ENCODE measurements at places on chromosomes 12 and 14. TPM values are rescaled to one million over a fixed set of nuclear protein-coding genes. Genes with fewer than 3 reads are reported as not detected.
A peak's percentile ranks its signal among the peaks of the same experiment; 100 is the strongest.

FAM186B gene
- total RNA-seq = 0.59 TPM

KCNA1 gene
- 1.3 TPM for total RNA-seq

KRT7 gene
- total RNA-seq = 358 TPM

FLVCR2 gene
- total RNA-seq = 4.6 TPM

SRRM4 gene
- total RNA-seq = not detected

OTX2 gene
- not detected for total RNA-seq

TTC9 gene
- total RNA-seq = 7.5 TPM

LHX5 gene
- total RNA-seq = not detected

DNA sequence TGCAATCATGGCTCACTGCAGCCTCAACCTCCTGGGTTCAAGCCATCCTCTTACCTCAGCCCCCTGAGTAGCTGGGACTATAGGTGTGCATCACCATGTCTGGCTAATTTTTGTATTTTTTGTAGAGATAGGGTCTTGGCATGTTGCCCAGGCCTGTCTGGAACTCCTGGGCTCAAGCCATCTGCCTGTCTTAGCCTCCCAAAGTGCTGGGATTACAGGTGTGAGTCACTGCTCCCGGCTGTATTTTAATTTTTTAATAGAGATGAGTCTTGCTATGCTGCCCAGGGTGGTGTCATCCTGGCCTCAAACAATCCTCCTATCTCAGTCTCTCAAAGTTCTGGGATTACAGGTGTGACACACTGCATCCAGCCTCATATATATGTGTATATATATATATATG, 31.7 kb upstream of the GPRC5A start:
- DNase-seq = no peak

DNA sequence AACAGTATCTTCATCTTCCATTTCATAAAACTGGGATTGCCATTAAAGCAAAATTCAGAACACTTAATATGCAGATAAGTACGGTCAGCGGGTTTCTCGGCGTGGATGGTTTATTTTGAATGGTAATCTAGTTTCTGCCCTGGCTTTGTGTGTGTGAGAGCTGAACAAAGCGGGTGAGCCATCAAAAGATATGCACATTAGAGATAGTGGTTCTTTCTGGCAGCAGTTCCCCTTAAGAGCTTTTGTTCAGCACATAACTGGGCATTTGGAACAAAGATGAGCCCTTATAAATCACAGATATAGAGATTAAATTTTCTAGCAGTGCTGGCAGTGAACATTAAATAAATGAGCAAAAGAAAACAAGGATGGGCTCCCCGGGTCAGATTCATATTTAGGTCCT, 207.5 kb downstream of the CALM1 start:
- DNase-seq = no peak

DNA sequence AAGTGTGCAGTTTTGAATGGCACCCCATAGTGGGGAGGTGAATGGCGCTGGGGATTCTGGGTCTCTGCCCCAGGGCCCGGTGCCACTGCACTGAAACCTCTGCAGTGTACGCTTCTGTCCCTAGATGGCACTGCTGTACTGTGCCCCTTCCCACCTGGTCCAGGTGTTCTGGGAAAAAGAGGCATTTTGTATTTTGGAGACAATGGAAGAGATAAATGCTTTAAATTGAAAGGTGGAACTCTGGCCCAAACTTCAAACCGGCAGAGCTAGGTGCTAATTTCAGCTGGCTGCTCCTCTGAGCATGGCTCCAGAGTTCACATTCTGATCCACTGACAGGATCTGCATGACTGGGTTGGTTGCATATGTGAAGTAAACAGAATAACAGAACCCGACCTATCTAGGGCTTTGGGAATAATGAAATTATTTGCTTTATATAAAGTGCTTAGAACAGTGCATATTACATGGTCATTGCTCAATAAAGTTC, 52.2 kb downstream of the KRT80 start:
- peak; percentile 60 for DNase-seq

DNA sequence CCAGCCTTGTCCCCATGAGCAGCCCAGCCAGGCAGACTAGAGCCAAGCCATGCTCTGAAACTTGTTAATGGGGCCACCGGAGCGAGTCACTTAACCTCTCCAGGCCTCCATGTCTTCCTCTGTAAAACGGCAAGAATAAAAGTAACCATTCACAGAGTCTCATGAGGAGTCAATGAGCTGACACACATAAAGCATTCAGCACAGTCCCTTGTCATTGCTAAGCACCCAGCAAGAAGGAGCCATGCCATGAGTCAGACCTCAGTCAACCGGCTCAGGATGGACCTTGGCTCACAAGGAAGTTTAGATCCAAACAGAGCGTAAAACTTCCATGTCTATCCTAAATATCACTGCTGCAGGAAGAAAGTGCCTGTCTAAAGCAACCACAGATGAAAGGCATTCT, 10.6 kb downstream of the FICD start:
- DNase-seq = no peak

- DNase-seq = no peak
Observed at GRCh38 chr14:31927348-31927832, 149.7 kb upstream of the ARHGAP5 start.

DNA sequence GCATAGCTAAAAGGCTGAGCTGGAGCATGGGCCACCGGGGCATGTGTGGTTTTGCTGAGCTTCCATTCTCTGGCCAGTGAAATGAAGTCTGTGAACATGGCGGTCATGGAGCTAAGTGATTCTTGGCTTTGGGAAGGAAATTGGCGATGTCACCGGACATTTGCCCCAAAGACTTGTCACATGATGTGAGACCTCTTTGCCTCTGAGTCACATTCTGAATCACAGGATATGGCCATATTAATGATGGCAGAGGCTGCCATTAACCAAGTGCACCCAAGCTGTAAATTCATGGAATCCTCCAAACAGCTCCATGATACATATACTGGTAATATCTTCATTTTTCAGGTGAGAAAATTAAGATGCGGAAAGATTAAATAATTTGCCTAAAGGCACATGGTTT, 27.4 kb upstream of the BATF start:
- no peak for DNase-seq

DNA sequence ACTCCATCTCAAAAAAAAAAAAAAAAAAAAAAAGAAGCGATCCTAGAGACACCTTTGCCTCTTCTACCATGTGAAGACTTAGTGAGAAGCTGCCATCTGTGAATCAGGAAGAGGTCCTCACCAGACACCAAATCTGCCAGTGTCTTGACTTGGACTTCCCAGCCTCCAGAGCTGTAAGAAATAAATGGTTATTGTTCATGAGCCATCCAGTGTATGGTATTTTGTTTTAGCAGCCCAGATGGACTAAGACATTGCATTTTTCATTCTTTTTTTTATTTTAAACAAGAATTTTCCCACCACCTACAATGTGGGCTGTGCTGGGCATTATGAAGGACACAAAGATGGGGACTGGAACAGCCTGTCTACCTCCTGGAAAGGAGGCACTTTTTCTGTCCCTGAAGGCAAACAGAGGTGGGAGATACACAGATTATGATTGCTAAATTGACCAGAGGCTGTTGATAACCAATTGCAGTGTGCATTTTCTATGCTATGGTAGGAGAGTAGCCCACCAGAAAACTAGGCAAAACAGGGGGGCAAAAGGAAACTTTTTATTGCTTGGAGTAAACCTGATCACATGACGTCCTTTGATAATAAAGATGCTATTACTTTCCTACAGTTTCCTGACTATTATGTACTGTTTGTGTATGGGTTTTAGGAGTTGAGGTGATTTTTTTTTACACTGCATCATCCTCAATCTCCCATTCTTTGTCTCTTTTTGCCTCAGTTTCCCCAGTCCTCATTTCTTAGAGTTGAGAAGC, 2.8 kb upstream of the C12orf43 start:
- no peak for DNase-seq

GRCh38 chr14:63045234-63045611, at the start of gene KCNH5:
KCNH5 (minus strand) TSS chr14:63045458; CDS start chr14:63045186, 272 bp downstream.
- no peak for DNase-seq

GRCh38 chr12:89918172-89918846, 209.7 kb upstream of the ATP2B1 start:
- DNase-seq = no peak

- no peak for DNase-seq
Observed at GRCh38 chr14:101538878-101539277, 22.4 kb upstream of the DIO3 start.

DNA sequence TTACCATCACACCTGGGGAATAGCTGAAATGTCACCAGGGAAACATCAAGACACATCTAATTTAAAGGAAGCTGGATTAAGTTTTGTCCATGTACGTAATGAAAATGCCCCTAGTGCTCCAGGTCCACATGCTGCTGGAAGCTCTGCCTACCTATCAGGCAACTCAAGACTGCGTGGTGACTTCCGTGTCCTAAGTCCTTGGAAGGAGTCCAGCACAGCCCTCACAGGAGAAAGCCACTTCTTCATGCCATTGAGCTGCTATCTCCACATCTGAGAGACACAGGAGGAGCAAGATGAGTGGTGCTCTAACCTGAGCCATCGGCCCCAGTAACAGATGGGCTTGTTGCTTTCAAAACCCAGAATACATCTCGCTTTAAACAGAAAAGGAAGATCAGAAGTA, 316.4 kb downstream of the DPF3 start:
- no peak for DNase-seq

DNA sequence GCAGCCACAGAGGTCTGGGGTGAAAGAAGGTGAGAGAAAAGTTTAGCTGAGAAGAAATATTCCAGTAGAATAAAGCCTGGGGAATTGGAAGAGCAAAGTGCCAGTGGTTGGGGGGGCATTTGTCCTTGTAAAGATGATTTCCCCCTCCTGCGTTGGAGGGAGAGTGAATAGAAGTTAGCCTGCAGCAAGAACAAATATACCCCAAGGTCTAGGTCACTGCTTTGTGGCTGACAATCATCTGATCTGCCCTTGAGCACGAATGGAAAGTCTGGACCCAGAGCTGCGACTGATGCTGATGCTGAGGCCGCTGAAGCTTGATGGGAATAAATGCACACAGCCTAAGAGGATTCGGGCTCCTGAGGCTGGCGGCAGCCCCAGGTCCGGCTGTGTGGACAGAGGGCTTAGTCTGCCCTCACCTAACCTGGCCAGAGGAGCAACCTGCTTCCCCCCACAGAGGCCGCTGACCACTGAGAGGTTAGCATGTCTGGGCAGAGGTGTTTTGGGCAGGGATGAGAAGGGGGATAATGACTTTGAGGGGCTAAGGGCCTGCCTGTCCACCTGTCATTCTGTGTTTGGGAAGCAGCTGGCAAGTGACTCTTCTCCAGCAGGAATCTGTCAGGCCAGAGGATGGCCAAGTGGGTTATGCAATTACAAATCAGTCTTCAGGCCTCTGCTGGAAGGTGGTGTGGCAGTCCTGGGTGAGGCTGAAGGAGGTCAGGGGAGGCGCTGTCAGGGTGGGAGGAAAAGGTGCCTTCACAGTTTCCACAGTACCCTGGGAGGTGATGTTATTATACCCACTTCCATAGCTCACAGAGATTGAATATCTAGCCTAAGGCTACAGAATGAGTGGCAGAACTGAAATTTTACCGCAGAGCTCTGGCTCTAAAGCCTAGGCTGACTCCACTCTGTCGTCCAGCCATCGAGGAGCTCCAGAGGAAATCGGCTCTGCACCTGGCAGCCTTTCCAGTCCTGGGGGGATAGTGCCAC, 11.7 kb downstream of the TUBA1C start:
- DNase-seq = no peak

DNA sequence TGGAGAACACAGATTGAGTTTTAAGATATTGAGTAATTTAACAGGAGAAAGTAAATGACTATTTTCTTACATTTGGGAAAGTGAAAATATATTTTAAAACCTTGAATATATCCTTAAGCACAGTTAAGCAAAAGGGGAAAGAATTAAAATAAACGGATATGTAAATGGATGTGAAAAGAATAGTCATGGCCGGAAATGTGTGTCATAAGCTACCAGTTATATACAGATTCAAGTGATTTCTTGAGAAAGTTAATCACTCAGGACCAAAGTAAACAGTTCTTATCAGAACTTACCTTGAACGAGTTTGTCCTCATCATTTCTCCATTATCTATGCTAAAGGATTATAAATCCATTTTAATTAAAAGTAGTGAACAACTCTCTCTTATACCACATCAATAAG, 33.4 kb downstream of the C12orf75 start:
- DNase-seq = no peak

DNA sequence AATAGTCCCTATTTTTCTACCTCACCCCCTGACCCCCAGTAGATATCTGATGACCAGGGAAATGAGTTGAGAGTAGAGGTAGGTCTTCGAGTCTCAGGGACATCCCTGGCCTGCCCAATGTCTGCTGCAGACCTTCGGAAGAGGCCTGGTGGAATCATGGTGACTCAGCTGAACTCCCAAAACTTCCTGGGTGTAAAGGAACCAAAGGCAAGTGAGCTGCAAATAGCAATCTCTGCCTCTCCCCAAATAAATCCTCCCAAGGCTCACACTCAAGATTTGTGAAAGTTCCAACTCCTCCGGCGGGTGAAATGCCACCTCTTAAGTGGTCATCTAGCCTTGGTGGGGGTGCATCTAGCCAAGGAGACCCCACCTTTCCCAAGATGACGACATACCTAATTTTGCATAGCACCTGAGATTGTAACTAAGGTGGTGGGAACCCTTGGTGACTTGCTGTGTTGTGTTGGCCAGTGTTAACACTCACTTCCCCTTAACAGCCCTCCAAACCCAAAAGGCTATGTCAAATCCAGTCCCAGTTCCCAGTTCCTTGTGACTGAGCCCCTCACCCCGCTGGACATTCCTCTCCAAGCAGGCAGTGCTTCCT, 6.3 kb downstream of the ZFP36L1 start:
- DNase-seq = no peak

- no peak for DNase-seq
Observed at GRCh38 chr12:132444283-132444682, 45.7 kb upstream of the FBRSL1 start.

GRCh38 chr14:69797573-69798338, 715 bp upstream of the SLC10A1 start:
- no peak for DNase-seq

GRCh38 chr12:105423237-105423636, 92.7 kb downstream of the C12orf75 start:
- DNase-seq = no peak

- no peak for DNase-seq
Observed at GRCh38 chr12:116319898-116320621, 42.6 kb upstream of the MED13L start.

DNA sequence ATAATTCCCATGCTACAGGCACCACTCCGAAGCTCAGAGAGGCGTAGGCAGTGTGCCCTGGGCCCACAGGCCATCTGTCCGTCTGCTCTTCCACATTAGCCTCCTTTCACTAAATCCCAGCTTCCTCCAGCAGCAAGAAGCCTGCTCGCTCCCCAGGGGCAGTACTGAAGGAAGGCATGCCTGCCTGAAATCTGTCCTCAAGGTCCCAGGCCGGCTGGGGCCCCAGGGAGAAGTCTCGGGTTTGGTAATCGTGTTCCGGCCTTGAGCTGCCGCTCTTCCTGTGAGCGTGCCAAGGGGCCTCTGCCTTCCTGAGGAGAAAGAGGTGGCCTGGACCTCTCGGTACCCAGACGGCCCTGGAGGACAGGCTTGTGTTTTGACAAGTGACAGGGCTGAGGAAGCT, 15.2 kb upstream of the DLK1 start:
- DNase-seq = no peak

DNA sequence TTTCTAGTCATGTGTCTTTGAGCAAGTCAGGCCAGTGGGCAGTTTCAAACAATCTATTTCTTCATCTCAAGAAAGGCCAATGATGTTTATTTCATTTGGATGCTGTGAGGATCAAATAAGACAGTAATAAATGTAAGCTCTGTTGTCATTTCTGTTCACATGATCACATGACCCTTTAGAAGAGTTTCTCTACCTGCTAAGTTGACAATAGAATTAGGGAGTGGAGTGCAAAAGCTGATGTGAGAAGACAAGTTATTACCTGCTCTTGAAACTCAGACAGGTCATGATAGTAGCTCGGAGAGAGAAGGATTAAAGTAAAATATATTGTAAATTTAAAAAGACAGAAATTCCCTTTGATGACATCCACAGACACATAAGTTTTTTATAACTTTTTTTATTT, 37.3 kb upstream of the DCN start:
- no peak for DNase-seq
